ENCODE measurements at places on chromosomes 12 and 14.

DNA sequence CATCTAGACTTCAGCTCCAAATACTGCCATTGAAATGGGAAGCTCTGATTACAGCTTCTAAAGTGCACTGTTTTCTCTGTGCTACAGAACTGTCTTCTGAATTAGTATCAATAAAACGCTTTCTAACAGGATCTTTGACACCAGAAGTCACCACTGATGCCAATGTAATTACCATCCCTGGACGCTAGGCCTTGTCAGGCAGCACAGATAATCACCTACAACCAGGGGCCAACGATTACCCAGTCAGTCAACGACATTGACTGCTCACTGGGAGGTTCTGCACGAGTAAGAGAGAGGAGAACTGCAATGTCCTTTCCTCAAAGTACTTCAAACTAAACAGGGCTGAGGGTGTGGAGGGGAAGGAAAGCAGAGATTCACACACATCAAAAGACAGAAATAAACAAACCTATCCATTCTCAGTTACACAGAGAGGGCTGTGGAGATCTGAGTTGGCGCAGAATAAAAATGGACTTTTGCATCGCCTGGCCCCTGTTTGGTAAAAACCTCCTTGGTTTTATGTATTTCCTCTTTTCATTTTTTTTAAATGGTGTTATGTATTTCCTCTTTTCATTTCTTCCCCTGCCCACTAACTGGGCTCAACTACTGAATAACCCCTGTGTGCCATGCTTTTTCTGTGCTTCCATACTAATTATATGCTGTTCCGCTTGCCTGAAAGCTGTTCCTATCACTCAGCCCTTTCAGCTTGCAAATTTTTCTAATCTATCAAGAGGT is 492.2 kb downstream of the APAF1 start:
- no peak for DNase-seq

- DNase-seq, result peak; percentile 77
Observed at GRCh38 chr14:87888136-87888999, 104.6 kb downstream of the GALC start.

DNA sequence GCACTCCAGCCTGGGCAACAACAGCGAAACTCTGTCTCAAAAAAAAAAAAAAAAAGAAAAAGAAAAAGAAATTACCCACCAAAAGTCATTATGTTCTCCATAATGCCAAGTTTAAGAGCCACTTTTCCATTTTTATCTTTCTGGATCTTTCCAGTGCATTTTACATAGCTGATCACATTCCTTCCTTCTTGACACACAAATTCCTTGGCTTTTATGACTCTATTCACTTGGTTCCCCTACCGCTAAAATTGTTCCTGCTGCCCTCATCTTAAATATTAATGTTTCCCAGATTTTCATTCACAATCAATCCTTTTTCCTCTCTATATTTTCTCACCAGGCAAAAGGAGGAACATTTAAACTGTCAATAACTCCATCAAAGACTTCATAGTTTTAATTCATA is 20.2 kb downstream of the KLHL28 start:
- DNase-seq, result no peak

DNA sequence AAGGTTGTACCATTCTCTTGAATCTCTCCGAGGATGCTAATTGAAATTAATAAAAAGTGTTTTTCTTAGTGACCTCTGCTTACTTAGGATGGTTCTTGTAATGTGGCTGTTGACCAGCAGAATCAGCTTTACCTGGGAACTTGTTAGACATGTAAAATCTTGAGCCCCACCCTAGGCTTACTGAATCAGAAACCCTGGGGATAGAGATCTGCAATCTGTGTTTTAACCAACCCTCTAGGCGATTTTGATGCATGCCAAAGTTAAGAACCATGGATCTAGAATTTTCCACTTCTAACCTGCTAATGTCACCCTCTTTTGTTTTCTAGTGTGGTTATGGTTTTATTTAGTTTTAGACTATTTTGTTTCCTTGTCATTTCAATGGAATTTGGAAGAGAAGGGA is 6.5 kb downstream of the NUBPL start:
- no peak for DNase-seq

GRCh38 chr12:103698752-103699560 is 111.9 kb downstream of the STAB2 start:
- DNase-seq, result no peak

DNA sequence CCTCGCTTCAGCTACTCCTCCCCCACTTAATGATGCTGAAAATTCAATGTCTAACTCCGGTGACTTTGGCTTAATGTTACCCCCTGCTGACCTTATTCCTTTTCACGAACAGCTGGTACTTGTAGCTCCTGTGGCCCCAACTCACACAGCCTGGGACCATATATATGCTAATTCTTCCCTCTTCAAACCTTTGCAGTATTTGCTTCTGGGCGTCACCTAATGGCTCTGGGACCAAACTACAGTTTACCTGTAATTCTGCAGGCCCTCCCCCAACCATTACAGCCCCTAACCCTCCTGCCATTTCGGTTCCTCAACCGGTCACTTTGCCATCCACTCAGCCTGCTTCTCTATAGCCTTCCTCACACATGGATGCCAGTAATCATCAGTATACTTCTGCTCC is 29.6 kb upstream of the C12orf75 start:
- no peak for DNase-seq

GRCh38 chr14:27067961-27068360 is 470.1 kb upstream of the NOVA1 start:
- no peak for DNase-seq

DNA sequence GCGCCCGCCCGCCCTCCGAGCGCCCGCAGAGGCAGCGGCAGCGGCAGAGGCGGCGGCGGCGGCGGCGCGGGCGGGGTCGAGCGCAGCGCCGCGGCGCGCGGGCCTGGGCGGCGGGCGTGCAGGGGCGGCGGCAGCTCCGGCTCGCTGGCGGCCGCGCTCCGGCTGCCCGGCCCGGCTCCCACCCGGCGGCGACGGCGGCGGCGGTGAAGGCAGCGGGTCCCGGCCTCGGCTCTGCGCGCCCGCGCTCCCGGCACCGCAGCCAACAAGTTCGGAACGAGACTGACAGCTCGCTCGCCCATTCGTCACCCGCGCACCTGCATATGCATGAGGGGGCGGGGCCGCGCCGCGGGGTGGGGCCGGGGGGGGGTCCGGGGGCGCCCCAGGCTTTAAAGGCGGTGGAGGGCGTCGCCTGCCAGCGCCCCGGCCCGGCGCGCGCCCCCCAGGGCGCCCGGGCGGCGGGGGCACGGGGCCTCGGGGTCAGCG is at the start of gene JAG2:
Gene JAG2 (minus strand): TSS at position 281 of the 483 bp plus-strand sequence. CDS start 356 bp downstream, outside the sequence.
- peak; percentile 82 for DNase-seq

- no peak for DNase-seq
Observed at GRCh38 chr12:73529231-73529630, 1008.4 kb upstream of the ATXN7L3B start.

GRCh38 chr12:119296535-119296934 is 38.0 kb upstream of the CCDC60 start:
- no peak for DNase-seq

- DNase-seq, result no peak
Observed at GRCh38 chr12:32455607-32456071, 56.3 kb downstream of the FGD4 start.

GRCh38 chr12:109739747-109740693 is 26.4 kb downstream of the FAM222A start:
- no peak for DNase-seq

- no peak for DNase-seq
Observed at GRCh38 chr12:57783466-57783801, 847 bp downstream of the TSFM start.

- DNase-seq, result peak; percentile 76
Observed at GRCh38 chr14:75298187-75298965, 19.7 kb downstream of the FOS start.

GRCh38 chr12:499837-500458 is 40.2 kb downstream of the B4GALNT3 start:
- no peak for DNase-seq
